ENCODE measurements at places on chromosomes 4 and X.

DNA sequence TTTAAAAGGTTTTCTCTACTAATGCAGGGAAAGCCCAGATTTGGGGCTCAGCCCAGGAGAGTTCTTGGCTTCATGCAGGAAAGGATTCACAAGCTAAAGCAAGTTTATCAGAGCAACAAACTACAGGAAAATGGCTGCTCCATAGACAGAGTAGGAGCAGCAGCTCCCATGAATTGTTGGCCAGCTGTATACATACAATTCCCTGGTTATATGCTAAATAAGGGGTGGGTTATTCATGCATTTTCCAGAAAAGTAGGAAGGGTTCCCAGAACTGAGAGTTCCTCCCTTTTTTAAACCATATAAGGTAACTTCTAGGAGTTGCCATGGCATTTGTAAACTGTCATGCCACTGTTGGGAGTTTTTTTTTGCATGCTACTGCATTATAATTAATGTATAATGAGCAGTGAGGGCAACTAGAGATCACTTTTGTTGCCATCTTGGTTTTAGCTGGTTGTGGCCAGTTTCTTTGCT is 2.6 kb downstream of the C4orf33 start:
- DNase-seq: no peak

DNA sequence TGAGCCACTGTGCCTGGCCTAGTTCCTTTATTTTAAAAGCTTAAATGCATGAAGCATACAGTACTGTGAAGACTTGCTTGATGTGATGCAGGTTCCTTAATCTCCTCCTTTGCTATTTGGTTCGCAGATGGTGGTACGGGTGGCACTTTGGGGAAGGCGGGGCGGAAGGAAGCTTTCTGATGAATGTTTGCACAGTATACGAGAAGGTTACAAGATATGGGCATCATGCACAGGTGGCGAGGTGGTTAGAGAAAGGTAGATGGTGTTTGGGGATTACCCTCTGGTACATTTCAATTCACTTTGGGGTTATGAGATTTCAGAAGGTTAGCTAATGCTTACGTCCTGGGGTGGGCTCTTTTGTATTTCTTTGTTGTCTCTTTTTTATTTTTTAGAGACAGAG is 17.2 kb downstream of the RHOH start:
- DNase-seq: no peak

- no peak for DNase-seq
Observed at GRCh38 chr4:187380181-187380581, 615.4 kb upstream of the ZFP42 start.

- DNase-seq: no peak
Observed at GRCh38 chr4:91924625-91925024, 379.1 kb upstream of the GRID2 start.
